ENCODE measurements at places on chromosomes 1 and 21. TPM values are rescaled to one million over a fixed set of nuclear protein-coding genes. Genes with fewer than 3 reads are reported as not detected.

DNA sequence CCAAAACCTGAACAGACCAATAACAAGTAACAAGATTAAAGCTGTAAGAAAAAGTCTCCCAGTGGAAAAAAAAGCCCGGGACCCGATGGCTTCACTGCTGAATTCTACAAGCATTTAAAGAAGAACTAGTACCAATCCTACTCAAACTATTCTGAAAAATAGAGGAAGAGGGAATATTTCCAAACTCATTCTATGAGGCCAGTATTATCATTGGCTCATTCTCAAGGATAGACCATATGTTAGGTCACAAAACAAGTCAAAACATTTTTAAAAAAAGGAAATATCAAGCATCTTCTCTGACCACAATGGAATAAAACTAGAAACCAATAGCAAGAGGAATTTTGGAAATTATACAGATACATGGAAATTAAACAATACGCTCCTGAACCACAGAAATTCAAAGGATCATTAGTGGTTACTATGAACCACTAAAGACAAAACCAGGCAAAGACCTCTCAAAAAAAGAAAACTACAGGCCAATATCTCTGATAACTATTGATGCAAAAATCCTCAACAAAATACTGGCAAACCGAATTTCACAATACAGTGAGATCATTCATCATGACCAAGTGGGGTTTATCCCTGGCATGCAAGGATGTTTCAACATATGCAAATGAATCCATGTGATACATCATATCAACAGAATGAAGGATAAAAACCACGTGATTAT lies 13.9 kb upstream of the IL20 start:
- no peak for DNase-seq

GRCh38 chr1:191582169-191582568 lies 576.1 kb upstream of the RGS18 start:
- DNase-seq, result no peak

Gene ASCL5
- 0.16 TPM for total RNA-seq

- DNase-seq, result no peak
These were observed 5.6 kb upstream of the ADAMTSL4 start for GRCh38 chr1:150543500-150544143.

- DNase-seq, result no peak
These were observed 16.9 kb upstream of the RPF1 start for GRCh38 chr1:84462118-84462517.

- DNase-seq, result no peak
These were observed 93.1 kb upstream of the HAO2 start for GRCh38 chr1:119275145-119276134.

DNA sequence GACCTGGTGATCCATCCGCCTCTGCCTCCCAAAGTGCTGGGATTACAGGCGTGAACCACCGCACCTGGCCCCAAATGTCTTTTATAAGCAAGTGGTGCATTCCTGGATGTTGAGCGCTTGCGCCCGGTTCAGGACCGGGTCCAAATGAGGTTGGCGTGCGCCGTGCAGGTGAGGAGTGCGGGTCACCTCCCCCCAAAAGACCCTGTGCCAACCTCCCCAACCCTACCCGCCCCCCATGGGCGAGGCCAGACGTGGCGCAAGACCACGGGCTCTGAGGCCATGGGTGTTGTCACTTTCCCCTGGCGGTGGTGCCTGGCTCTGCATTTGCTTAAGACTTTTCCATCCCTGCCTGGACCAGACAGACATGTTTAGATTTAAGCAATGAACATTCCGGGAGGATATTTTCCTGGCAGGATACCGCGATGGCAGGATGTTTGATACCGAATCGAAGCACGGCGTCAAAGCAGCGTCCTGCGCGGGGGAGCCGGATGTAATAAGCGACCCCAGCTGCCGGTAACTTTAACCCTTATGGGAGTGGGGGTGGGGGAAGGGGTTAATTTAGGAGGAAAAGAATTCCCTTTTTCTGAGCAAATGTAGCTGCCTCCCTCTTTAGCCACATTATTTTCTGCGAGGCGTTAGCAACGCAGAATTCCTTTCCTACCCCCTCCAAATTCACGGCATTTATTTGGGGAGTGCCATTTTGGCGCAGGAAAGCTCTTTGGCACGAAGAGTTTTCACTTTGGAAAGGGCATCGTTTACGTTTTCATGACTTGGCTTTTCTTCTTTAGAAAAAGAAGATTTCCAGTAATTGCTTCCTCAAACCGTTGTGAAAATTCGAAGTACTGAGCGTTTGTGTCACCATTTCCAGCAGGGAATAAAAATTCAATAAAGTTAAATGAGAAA lies 27.8 kb upstream of the RNF187 start:
- DNase-seq, result no peak

Gene ZFP69B
- 22.0 TPM for total RNA-seq

DNA sequence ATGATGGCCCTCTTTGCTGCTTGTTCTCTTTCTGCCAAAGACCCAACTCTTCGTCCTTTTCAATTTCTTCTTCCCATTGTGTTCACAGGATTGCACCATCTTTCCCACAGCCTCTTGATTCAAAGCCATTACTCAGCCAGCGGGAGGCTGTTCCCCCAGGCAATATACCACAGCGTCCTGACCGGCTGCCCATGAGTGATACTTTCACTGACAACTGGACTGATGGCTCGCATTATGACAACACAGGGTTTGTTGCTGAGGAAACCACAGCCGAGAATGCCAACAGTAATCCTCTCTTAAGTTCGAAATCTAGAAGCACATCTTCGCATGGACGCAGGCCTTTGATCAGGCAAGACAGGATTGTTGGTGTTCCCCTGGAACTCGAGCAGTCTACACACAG lies 167.4 kb downstream of the LRRC40 start:
- DNase-seq, result no peak

Data from occipital lobe (tissue), 3 donors.